Stimulated activated CD8-positive, alpha-beta memory T cell treated with anti-CD3 and anti-CD28 coated beads, Interleukin-4, amount 100 ng/mL, for 4 hours (primary cell): ENCODE measurements at places on chromosomes 1 and 21.

DNA sequence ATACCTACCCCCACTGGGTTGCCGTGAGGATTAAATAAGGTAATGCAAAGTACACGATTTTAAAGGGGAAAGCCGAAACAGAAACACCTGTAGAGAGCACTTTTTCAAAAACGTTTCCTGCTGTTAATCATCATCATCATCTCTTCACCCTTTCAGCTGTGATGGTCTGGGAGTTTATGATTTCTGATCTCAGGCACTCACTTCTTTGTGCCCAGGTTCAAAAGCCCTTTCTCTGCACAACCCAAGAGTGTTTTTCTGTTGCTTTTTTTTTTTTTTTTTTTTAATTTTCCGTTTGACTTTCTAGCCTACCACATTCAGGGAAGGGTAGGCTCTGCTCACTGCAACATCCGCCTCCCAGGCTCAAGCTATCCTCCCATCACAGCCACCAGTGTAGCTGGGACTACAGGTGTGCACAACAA is 936 bp upstream of the UBXN11 start:
- no peak for DNase-seq

- DNase-seq, result no peak
Observed at GRCh38 chr1:97063532-97063931, 341.9 kb downstream of the PTBP2 start.

DNA sequence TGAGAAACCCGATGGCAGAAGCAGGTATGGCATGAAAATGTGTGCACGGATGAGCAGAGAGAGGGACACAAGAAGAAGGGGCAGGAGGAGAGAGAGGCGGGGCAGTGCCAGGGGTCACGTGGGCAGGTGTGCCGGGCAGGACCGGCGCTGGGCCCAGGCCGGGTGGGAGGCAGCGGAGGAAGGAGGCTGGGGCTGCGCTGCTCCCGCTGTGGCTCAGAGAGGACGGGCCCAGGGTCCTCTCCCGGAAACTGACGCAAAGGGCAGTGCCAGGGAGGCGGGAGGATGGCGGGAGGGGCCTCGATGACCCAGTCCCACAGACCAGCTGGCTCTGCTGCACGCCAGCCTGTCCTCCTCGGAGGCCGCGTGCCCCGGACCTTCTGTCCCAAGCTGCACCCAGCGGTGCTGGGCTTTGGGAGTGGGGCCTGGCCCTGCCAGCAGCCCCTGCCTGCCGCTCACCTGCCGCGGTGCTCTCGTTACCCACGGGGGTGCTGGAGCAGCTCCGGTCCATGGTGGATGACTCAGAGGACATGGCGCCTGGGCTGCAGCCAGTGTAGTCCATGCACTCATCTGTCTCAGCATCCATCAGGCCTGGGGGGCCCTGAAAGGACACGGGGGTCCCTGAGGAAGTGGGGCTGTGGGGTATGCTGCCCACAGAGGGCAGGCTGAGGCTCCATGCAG is 153.9 kb downstream of the CASZ1 start:
- DNase-seq, result no peak

GRCh38 chr1:99877568-99877967 is 27.4 kb downstream of the AGL start:
- DNase-seq, result no peak

DNA sequence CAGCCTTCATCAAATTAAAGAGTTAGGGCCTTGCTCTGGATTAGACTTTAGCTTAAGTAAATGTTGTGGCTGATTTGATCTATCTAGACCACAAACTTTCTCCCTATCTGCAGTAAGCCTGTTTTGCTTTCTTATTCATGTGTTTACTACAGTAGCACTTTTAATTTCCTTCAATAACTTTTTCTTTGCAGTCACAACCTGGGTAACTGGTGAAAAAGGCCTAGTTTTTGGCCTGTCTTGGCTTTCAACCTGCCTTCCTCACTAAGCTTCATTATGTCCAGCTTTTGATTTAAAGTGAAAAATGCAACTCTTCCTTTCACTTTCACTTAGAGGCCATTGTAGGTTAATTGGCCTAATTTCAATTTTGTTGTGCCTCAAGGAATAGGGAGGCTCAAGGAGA is 12.5 kb upstream of the LPGAT1 start:
- no peak for DNase-seq

DNA sequence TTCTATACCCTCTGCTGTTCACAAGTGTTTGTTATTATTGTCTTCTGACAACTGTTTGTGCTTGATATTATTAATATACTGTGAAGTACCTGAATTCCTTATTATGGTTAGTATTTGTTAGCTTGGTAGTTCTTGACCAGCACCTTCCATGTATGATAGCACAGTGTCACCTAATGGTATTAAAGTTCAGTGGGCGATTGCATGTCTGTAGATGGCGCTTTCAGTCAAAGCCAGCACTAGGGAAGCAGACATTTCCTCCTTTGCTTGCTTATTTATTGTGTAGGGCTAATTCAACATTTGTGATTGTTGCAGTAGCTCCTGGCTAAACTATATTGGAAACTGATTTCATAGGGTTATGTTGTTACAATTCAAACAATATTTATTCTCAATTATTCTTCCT is 218.0 kb downstream of the ZP4 start:
- DNase-seq, result no peak

- no peak for DNase-seq
Observed at GRCh38 chr1:2603521-2604155, 17.1 kb downstream of the PRXL2B start.

DNA sequence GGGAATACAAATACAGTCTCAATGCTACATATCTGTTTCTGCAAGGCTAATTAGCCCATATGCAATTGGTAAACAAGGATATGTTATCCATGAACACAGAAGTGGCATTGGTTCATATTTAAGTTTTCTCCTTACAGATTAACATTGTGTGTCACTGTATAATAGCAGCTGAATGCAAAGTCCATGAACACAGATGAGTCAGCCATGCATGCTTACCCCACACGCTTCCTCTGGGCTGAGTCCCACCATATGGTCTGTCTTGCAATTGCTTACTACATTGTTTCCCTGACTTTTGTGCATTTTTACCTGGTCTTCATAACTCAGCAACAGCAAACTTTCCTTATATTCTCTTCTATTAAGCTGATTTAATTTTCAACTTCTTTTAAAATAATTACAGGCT is 41.5 kb upstream of the TSNAX start:
- DNase-seq, result no peak

GRCh38 chr1:29849038-29849750 is 612.9 kb downstream of the PTPRU start:
- no peak for DNase-seq

GRCh38 chr1:175207971-175208370 is 15.4 kb upstream of the KIAA0040 start:
- no peak for DNase-seq

GRCh38 chr1:39295901-39296300 is 91.4 kb downstream of the MACF1 start:
- DNase-seq, result no peak

DNA sequence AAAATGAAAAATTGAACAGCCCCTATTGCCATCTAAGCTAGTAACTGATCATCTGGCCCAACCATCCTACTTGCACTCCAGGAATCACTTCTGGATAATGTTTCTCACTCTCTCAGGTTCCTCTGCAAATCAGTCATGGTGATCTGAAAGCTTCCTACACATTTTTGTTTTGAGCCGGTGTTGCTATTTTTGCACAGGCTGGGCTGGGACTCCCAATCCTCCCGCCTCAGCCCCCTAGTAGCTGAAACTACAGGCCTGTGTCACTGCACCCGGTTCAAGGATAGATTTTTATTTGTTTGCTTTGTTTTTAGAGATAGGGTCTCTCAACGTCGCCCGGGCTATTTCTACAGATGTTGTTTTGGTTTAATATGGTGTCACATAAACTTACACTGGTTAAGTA is 40.5 kb upstream of the HMCN1 start:
- no peak for DNase-seq

GRCh38 chr1:27605796-27606707 is 2.1 kb upstream of the AHDC1 start:
- DNase-seq, result no peak

- DNase-seq, result no peak
Observed at GRCh38 chr1:93581917-93582850, 99.5 kb downstream of the BCAR3 start.

- peak; percentile 91 for DNase-seq
Observed at GRCh38 chr1:181105134-181106021, 16.9 kb downstream of the IER5 start.

GRCh38 chr1:167090314-167090942 is at the start of gene GPA33:
GPA33 (minus strand) TSS chr1:167090377; CDS start chr1:167090287, 90 bp downstream.
- DNase-seq, result no peak

GRCh38 chr1:116560704-116561490 is 9.9 kb downstream of the CD58 start:
- DNase-seq, result no peak

GRCh38 chr1:26352338-26352679 is 1.6 kb downstream of the CRYBG2 start:
- no peak for DNase-seq

DNA sequence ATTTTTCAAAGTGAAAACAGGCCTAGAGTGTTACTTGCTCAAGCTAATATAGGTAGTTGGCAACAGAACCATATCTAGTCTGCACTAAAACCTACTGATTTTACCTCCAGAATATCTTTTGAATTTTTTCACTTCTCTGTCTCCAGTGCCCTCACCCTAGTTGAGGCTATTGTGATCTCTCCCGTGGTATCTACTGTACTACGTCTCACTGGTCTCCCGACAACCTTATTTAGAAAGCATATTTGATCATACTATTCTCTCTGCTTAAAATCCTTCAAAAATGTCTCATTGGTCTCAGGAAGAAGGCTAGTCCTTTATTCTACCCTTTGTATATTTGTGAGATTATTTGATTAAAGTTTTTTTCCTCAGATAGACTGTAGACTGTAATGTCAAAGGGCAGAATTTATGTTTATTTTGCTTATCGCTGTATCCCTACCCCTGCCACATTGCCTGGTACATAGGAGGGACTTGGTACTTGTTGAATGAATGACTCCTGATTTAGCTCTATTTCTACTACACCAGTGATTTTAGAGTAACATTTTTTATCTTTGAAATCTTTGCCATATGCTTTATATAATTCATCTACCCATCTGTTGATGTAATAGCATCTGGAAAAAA is 135.5 kb upstream of the KIAA1614 start:
- DNase-seq, result no peak

- no peak for DNase-seq
Observed at GRCh38 chr1:33818071-33818470, 45.8 kb upstream of the HMGB4 start.

- no peak for DNase-seq
Observed at GRCh38 chr1:32753532-32754316, 51.2 kb upstream of the SYNC start.

DNA sequence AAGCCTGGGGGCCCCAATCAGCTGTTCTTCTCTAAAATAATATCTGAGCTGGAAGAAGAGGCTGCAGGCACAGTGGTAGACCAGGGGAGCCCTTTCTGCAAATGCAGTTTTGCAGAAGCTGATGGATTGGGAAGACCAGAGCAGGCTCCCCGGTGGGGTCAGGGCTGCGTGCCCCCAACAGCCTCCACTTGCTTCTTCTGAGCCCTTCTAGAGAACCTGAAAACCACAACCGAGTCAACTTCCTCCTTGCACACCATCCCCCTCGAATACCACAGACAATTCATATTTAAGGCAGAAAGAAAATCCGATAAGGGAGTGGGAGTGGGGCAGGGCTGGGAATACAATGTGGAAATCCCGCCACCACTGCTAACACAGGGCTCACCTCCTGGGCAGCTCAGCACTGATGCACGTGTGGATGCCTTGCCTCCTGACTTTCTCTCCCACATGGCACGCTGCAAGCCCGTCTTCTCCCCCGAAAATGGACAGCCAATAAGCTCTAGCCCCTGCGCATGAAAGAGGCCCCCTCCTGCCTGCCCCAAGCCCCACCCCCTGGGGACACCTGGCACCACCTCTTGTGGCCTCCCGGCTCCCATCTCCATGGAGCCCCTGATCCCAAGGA is 25.4 kb upstream of the ALDH4A1 start:
- DNase-seq, result no peak

DNA sequence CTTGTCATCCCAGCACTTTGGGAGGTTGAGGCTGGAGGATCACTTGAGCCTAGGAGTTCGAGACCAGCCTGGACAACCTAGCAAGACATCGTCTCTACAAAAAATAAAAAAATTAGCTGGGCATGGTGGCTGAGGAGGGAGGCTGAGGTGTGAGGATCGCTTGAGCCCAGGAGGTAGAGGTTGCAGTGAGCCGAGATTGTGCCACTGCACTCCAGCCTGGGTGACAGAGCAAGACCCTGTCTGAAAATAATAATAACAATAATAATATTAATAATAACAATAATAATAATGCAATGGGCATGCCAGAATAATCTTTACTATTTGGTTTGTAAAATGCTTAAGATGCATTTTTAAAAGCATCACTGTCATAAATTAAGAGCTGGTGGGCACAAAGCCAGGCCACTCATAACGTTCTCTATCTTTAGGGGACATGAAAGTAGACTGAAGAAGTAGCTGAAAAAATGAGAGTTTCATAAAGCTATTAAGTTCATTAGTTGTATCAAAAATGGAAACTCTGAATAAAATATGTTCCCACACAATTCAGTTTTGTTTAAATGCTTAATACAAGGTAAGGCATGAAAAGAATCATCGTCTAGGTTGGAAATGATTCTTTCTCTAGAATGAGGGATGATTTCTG is 51.6 kb upstream of the ITPKB start:
- no peak for DNase-seq

GRCh38 chr1:225427235-225428067 is at the start of gene LBR:
LBR (minus strand) TSS chr1:225428038; CDS start chr1:225424075, 3,963 bp downstream.
- no peak for DNase-seq

DNA sequence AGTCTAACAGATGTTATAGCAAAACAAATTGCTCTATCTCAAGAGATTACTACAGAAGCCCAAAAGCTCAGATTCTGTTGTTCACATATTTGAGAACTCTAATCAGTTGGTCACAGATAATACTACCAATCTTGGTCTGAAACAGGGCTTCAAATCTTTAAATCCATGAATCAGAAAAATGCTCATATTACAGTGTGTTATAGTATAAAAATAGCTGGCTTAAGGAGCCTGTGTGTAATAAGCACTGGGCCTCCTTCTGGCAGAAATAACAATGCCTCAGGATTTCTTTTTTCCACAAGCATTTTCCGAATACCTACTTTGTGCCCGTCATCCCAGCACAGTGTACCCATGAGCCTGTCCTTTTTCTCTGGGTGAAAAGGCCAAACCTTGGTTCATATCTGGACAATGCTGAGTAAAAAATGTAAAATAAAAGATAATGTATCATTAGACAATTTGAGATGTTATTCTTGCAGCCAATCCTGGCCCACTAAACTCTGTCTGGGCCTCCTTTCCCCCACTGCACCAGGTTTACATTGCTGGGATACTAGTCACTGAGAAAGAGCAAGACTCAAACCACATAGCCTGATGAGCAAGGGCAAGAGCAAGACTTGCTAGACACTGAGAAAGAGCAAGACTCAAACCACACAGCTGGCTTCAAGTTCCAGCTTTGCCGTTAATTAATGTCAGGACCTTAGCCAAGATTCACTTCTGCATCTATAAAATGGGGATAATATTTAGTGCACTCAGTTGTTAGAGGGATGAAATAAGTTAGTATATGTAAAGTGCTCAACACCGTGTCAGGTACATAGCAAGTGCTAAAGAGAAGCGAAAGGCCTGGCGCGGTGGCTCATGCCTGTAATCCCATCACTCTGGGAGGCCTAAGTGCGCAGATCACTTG is 17.0 kb upstream of the ADAR start:
- no peak for DNase-seq

- no peak for DNase-seq
Observed at GRCh38 chr1:31522556-31522845, 53.8 kb upstream of the TINAGL1 start.
